ENCODE measurements at places on chromosomes 5 and 9.
A peak's percentile ranks its signal among the peaks of the same experiment; 100 is the strongest.

GRCh38 chr5:172887692-172888091 lies 53.6 kb downstream of the ERGIC1 start:
- no peak for DNase-seq

DNA sequence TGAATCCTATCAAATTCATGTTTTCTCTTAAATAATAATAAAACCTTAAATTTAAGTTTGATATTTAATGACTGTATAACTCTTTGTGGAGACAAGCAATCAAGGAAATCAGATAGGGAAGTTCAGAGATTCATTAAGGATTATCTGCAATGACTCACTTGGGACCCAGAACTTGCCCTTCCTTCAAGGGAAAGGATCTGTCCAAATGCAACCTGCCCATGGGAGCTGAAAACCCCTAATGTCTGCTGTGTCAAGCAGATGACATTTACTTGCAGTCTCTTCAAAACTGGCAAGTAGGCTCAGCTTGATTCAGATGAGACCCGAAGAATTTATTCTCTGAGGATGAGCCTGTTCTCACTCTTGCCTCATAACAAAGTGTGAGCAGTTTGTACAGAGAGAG lies 1577.6 kb downstream of the EFNA5 start:
- DNase-seq, result no peak

DNA sequence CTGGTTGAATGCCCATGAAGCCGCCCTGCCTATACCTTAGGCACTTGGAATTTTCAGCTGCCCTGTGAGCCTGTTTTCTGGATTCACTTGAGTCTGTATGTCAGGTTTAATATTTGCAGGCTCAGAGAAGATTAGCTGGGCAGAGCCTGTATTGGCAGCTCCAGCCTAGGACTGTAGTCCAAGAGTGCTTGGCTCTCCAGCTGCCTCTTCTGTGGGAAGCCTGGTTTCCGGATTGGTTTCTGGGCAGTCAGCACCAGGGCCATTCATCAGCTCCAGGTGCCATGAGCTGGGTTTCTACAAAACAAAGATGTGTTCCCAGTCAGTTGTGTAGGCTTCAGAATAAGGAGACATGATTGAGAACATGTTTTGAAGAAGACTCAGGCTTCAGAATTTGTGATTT lies 90.1 kb downstream of the ARHGAP26 start:
- peak; percentile 70 for DNase-seq

DNA sequence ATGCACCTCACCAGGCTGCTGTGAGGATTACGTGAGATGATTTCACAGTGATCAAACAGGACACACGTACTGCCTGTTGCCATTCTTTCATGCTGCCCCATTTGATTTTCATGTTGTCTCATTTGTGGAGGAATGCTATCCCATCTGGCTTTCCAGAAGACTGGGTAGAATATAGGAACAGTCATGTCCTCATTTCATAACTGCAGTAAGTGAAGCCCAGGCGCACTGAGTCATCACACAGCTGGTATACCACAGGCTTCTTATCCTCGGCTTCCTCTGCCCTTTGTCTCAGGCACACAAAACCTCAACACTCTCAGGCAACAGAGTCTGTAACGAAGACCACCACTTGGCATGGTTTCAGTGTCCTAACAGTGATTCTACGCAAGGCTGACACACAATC lies 62.3 kb downstream of the LHFPL2 start:
- DNase-seq, result no peak

DNA sequence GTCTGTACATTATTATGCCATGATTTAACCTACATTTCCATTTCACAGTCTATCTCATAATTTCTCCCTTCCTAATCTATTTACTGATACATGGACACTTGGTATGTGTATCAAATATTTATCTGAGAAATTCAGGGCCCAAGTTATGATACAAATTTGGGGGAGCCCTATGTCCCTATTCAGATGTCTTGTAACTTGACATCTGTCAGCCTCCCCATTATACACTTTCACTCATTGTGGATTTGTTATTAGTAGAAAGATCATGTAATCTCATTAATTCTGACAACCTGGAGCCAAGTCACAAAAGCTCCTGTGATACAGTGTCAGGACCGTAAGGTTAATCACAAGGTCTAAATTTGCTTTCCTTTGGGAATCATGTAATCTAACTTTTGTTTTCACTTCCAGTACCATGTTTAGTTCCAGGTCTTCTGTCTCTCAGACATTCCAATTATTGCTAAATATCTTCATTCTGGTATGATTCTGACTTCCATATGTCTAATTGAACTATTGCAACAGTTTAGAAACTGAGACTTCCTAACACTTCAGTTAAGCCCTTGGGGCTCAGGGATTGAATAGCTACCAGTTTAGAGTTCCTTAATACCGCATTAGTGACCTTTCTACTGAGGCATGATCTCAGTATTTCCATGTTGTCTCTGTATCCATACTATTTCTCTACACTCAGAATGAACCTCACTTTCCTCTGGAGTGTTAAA lies 182.9 kb upstream of the NUDT12 start:
- no peak for DNase-seq

- DNase-seq, result no peak
Observed at GRCh38 chr9:129197978-129198318, 19.9 kb upstream of the IER5L start.

- no peak for DNase-seq
Observed at GRCh38 chr9:100052375-100052774, 46.4 kb downstream of the ERP44 start.

DNA sequence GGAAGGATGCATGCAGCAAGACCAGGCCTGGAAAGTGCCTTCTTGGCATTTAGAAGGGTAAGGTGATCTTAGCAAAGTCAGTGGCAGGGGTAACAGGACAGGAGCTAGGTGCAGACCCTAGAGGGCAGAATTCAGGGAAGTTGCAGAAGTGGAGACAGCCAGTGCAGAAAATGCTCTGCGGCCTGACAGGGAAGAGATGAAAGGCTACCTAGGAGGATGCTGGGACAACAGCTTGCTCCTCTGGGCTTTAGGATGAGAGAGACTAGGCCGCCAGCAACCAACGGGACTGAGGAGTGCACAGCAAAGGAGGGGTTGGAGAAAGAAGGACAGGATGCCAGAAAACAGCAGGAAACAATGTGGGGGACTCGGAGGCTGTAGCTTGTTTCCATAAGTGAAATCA lies 219.9 kb downstream of the FSTL4 start:
- DNase-seq, result peak; percentile 25

- DNase-seq, result peak; percentile 80
Observed at GRCh38 chr9:89363921-89364665, 45.8 kb downstream of the SECISBP2 start.

DNA sequence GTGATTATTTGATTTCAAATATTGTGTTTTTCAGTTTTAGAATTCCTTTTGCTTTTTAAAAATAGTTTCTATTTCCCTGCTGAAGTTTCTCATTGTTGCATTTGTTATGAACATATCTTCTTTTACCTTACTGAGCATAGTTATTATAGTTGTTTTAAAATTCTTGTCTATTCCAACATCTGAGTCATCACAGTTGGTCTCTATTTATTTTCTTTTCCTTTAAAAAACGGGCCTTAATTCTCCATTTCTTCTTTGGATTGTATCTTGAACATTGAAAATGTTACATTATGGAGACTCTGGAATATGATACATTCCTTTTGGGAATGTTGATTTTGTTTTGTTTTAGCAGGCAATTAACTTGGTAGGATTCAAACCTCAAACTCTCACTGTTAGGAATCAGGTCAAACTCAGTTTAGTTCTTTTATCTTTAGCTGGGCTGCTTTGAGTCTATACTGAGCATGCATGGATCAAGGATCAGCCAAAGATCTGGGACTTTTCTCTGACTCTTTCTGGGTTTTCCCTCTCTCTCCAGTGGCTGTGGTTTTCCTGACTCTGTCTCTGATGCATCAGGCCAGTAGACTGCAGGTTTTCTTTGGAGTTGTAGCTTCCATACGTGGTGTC lies 70.3 kb downstream of the TEK start:
- DNase-seq, result no peak

DNA sequence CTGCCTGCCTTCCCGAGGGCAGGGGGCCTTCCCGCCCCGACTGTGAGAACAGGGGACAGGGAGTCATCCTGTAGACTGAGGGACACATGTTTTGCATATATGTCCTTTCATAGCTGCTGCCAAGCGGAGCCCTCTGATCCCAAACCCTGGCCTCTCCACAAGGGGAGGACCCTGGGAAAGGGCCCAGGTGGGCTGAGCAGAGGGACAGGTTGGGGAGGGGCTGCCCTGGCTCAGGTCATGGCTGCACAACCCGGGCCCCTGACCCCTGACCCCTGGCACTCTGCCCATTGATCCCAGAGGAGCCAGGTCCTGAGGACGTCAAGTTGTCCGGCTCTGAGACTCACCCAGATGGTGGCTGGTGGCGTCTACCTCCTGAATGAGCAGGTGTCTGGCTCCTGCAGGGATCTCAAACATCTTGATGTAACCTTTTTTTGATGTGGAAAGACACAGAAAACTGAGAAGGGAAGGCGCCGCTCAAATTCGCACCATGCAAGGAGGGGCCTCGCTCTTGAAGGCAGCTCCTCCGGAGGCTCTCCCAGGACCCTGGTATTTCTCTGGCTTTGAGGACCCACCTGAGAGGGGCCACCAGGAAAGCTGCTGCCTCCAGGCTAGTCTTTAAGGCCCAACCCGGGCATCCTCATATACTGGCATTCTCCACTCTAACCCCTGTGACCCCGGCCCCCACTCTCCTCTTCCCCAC lies 71.9 kb downstream of the ZNF354C start:
- DNase-seq, result no peak

GRCh38 chr9:81375187-81376100 lies 313.9 kb downstream of the TLE1 start:
- no peak for DNase-seq

GRCh38 chr9:129334105-129334935 lies 156.3 kb upstream of the IER5L start:
- peak; percentile 98 for DNase-seq

GRCh38 chr5:161167016-161167767 lies 315.2 kb upstream of the ATP10B start:
- no peak for DNase-seq

- DNase-seq, result no peak
Observed at GRCh38 chr5:149223081-149223848, 48.4 kb upstream of the AFAP1L1 start.

DNA sequence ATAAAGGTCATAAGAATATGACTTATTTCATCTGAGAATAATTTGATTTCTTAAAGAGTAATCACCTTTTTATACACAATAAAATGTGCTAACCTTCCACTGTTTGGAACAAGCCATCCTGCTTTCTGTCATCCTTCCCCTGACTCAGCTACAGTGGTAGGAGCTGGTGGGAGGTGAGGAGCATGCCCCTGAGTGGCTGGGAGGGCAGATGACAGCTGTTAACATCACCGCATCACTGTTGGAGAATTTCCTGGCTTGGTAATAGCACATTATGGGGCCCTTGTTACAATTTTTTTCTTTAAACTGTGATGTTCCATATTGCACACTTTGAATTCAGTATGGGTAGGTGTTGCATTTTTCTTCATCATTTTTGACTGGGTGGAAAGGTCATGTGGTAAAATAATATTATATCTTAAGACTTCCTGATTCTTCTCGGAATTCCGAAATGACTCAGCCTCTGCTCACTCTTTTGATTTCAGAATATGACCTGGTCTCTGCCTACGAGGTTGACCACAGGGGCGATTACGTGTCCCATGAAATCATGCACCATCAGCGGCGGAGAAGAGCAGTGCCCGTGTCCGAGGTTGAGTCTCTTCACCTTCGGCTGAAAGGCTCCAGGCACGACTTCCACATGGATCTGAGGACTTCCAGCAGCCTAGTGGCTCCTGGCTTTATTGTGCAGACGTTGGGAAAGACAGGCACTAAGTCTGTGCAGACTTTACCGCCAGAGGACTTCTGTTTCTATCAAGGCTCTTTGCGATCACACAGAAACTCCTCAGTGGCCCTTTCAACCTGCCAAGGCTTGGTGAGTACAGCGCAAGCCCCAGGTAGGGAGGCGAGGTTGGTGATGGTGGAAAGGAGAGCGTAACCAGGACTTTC lies 5.8 kb downstream of the ADAMTS16 start:
- DNase-seq, result no peak

- no peak for DNase-seq
Observed at GRCh38 chr9:13524245-13524644, 244.8 kb upstream of the MPDZ start.

Measured in lower leg skin (tissue), 4 donors.